ENCODE measurements at places on chromosomes 7 and 10.

DNA sequence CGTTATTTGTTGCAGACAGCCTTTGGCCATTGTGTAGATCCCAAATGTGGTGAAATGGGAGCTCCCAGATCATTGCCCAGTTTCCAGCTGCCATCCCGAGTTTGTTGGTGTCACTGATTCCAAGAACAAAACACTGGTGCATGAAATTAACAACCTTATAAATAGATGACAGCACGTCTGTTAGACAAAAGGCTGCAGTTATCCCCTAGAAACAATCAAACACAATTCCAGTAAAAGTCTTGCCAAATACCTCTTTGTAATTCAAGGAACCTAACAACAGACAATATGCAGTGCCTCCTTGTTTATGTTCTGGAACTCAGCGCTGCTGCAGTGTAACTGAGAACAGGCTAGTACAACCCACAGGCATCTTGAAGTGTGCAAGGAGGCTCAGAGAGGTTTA, 404.5 kb downstream of the PAXIP1 start:
- no peak for DNase-seq

GRCh38 chr7:150382844-150383225, 3.7 kb downstream of the ZNF775 start:
- no peak for DNase-seq

DNA sequence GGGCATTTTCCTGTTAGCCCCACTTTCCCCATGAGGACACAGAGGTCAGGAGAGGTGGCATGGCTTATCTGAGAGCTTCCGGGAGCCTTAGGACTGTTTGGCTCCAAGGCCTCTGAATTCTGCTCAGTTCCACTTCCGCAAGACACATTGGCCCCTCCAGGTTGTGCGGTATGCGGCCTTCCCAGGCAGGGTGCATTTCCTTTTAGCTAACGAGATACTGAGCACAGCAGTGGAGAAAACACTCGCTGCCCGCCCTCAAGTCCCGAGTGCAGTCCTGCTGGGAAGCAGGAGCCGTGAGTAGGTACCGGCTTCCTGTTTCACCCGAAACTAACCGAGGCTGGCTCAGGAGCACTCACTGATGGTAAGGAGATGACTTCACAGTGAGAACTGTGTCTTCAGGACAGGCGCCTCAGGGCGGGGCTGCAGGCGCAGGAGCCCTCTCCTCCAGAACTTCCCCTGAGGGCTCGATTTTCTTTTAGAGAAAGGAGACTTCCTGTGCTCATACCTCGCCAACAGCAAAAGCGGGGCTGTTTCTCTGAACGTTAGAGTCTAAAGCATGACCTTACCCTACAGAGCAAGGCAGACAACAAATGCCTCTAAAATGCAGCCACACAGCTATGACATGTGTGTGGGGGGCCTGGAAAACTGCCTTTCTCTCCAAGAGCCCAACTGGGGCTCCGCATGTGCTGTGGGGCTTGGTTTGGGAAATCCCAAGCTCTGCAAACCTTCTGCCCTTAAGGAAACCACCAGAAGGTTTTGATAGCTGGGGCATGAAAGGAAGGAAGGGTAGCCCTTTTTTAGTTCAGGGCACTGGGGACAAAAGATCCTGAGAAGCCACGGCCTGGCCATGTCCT, 25.9 kb downstream of the RGS10 start:
- DNase-seq, result no peak

DNA sequence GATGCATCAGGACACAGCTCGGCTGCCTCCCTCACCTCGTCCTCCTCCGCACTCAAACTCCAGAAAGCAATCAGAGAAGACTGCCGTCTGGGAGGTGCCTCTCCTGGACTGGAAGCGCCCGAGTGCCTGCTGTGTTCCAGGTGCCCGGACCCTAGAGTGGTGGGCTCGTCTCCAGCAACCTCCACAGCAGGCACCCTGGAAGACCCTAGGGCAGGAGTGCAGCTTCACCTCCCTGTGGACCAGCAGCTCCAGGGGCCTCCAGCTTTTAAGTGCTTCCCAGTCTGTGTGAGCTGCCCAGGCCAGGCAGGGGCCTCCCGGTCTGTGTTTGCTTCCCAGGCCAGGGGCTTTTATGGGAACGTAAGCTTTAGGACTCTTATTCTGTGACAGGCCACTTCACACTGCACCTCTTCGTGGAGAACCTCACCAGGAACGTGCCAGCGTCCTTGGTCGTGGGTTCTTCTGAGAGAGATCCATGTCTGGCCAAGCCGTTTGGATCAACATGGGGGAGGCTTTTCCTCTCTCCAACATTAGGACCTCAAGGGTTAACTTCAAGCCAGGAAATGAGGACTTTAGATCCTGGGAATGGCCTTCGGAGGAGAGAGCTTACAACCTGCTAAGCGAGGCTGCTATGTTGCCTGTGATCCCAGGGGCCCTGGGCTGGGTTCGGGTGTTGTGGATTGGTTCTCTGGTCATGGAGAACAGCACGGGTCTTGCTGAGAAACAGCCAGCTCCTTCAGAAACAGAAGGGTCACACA, 5.9 kb upstream of the PWWP2B start:
- no peak for DNase-seq

- DNase-seq, result no peak
Observed at GRCh38 chr10:100024748-100025147, 15.0 kb upstream of the DNMBP start.

DNA sequence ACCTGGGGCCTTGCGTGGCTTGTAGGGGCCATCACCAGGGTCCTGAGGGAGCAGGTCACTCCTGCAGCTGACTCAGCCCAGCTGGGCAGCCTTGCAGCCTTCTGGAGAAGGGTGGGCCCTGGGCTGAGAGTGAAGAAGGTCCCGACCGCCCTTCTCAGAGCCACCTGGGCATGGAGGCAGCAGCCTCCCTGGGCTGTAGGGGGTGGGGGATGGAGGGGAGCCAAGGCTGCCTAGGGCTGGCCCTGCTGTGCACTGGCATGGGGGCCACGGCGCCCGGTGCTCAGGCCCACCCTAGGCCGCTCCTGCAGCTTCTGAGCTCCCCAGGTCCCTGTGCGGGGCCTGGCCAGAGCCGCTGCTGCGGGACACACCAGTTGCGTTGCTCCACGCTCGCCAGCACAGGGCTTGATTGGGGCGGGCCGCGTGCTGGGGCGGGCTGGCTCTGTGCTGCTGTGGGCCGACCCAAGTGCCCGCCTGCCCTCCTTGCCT, 63.6 kb upstream of the NKX6-2 start:
- DNase-seq, result no peak

- DNase-seq, result no peak
Observed at GRCh38 chr7:50663396-50664102, 98.3 kb upstream of the DDC start.

DNA sequence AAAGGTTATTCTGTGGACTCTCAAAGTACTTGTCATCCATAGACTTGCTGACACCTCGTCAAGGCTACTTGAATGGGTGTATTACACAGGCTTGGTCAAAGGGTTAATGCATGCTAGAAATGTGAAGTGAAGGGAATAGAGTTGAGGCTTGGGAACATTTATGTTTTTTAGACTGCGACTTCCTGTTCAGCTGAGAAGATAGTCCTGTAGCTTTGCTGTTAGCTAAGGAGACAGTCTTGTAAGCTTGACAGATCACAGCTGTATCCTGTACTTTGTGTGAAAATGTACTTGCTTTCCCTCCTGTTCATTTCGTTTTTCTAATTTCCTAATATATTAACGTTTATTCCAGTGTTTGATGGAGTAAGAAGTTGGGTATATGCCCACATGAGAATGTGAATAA, 52.1 kb downstream of the ADD3 start:
- DNase-seq, result no peak

- peak; percentile 72 for DNase-seq
Observed at GRCh38 chr10:96720422-96721206, at the start of gene PIK3AP1. TSS of gene PIK3AP1 (minus strand) at chr10:96720514. CDS start at chr10:96720394, 120 bp downstream.

- DNase-seq, result no peak
Observed at GRCh38 chr10:83108565-83109333, 1030.6 kb upstream of the GHITM start.

GRCh38 chr7:108316708-108317107, 139.5 kb downstream of the NRCAM start:
- no peak for DNase-seq

DNA sequence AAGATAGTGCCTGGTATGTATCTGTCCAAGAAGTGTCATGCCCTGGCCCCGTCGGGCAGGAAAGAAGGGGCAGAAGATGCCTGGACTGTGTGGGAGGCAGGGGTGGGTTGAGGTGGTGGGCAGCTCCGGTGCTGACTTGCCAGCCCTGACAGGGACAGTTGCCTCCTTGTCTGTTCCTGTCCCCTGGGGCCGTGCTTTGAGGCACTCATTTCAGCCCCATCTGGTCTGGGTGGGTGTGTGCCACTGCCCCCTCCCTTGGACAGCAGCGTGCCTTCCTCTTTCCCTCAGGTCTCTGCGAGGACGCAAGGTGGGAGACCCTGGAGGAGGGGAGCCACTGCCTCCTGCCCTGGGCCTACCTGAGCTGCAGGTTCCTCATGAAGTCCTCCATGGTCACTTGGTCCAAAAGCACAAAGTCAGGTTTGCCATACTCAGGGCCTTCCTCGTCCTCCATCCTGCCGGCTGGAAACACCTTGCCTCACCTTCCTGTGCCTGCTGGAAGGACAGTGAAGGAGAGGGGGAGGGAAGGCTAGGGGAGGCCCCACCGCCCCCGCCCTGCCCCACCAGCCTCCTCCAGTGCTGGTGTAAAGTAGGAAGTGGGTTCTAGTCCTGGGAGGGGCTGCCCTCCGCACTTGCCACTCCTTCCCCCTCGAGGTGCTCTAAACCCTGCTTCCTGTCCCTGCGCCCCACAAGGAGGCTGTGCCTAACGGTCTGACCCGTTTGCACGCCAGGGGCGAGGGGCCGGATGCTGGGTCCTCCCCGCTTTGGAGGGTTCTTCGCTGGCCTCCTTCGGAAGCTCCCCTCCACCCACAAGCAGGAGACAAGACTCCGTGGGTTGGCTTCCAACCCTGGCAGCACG, at the start of gene MYO1G:
Gene MYO1G (minus strand): TSS at position 505 of the 856 bp plus-strand sequence. CDS start 54 bp downstream, at position 451.
- DNase-seq, result no peak

DNA sequence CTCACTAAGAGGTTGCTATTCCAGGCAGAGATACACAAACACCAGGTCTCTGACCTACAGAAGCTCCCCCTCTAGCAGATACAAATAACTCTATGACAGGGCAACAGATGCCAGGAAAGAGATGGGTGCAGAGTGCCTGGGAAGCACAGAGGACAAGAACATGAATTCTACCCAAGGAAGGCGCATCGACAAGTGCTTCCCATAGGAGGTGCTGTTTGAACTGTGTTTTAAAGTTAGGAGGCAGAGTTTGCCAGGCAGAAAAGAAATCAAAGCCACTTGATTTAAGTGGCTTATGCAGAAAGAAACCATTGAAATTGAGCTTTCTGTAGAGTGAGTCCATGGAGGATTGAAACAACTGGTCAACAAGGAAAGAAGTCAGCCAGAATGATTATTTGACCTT, 35.3 kb upstream of the EGR2 start:
- DNase-seq, result no peak

DNA sequence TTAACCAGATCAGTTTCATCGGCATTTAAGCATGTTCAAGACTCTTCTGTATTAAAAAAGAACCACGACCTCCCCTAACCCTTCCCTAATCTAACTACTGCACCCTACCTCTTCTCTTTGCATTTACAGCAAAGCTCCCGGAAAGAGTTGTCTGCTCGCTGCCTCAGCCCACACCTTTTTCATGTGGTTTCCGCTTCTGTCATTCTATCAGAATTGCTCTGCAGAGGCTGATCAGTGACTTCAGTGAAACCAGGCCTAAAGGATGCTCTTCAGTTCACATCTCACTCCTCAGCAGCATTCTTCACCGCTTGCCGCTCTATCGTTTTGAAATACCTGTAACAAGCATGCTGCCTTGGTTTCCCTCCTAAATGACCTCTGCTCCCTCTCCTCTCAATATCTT, 160.9 kb downstream of the SDK1 start:
- no peak for DNase-seq

DNA sequence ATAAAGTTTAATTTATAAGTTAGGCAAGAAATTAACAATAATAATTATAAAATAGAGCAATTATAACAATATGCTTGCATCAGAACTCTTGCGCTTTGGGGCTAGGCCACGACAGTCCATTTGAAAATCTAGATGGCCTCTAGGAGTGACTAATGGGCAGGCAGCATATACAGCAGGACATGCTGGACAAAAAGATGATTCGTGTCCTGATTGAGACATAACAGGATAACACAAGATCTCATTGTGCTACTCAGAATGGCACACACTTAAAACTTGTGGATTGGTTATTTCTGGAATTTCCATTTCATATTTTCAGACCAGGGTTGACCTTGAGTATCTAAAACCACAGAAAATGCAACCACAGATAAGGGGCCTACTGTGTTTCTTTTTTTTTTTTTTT, 27.5 kb downstream of the CTNNA3 start:
- no peak for DNase-seq

DNA sequence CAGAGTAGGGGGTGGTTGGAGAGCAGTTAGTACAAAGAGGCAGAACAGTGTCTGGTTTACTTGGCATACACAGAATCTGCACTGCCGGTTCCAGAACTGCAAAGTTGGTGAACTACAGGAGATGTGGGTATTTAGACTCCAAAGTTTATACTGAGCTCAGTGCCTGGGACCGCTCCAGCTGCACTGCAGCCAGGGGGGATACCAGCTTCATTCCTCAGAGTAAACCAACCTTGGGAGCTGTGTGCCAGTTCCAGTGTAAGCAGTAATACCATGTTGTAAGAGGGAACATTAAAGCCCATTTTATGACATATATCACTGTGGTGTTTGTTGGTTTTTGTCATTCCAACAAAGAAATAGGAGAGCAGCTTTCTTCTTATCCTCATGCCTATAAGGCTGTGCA, 23.4 kb downstream of the LOXL4 start:
- peak; percentile 4 for DNase-seq

- DNase-seq, result no peak
Observed at GRCh38 chr7:79452495-79453265, 787 bp downstream of the MAGI2 start.

GRCh38 chr10:109405338-109405737, 518.0 kb downstream of the XPNPEP1 start:
- no peak for DNase-seq

DNA sequence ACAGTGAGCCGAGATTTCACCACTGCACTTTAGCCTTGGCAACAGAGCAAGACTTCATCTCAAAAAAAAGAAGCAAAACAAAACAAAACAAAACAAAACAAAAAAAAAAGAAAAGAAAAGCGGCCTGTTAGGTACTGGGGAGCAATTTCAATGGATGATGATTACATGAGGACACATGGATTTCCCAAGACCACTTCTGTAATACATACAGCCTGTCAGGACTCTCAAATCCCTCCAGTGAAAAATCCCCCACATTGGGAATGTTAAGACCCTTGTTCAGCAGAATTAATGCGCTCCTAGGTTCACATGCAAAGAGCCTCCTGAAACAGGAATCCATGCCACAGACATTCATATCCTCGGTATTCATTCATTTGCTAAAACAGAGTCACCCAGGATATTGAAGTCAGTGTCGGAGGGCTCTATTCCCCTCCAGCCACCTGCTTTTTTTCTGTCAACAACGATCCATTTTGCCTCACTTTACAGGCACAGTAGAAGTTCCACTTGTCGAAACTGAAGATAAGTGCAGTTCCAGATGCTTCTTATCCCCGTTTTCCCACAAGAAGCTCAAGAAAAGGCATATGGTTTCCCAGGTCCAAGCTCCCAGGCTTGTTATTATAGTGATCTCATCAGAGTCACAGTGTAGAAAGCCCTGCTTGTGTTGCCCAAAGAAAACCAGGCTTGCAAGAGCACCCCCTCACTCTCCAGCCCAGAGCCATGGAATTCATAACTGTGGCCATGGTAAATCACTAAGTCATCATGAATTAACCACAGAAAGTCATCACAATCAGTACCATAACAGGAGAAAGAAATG, 20.2 kb downstream of the SLC16A12 start:
- DNase-seq, result peak; percentile 87
